ENCODE measurements at places on chromosomes 6 and 20.

DNA sequence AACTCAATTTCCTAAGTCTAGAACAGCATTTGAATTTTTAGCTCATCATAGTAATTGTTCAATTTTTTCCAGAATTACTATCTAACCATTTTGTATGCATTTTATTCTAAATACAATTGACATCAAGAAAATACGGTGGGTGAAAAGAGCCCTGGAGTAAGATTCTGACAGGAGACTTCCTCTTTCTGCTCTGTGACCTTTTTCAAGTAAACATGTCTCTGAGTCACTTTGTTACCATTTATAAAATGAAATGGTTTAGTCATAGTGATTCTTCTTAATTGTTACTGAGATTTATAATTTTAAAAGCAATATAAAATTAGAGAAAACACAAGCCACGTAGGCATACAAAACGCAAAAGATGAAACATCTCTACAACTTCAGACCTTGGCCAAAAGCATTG lies 80.2 kb downstream of the PLCB1 start:
- no peak for DNase-seq

DNA sequence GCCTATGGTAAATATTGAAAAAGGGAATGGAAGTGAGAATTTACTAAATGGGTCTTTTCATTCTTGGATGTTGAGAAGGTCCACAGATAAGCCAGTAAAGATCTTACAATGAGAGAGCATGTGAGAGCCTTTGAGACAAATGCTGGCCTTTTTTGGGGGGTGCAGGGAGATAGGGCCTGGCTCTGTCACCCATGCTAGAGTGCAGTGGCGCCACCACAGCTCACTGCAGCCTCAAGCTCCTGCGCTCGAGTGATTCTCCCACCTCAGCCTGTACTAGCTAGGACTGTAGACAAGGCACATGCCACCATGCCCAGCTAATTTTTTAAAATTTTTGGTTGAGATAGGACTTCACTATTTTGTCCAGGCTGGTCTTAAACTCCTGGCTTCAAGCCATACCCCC lies 63.2 kb upstream of the TMEM181 start:
- no peak for DNase-seq

DNA sequence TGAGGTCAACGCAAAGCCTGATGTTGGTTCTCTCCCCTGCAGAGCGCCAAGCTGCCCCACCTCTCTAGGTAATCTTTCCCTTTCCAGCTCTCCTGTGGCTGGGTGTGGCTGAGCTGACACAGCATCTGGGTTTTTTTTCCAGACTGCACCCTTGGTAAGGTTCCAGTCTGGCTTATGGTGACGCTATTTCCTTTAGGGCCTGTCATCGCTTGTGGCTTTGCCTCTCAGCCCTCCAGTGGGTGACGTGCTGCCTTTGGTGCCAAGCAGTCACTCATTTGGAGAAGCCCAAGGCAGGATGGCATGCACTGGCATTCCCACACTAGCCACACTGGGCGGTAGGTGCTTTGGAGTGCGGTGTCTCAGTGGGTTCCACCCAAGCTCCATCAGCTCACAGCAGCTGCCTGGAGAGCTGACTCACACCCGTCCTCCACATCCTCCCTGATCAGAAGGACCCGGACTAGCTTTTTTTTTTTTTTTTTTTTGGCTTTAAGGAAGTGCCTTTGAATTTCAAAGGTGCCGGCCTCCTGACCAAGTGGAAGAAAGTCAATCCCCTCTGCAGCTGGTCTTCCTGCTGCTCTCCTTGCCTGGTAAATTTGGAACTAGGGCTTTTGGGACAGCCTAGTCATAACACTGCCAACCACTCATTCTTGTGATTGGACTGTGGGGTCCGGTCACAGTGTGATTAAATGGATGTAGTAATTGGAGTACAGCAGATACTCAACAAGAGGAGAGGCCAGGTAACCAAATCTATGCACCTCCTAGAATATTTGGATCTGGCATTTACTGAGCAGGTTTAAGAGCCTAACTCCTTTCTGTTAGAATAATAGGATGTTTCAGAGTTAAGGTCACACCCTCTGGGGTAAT lies 153.6 kb downstream of the CD83 start:
- peak; percentile 26 for DNase-seq

DNA sequence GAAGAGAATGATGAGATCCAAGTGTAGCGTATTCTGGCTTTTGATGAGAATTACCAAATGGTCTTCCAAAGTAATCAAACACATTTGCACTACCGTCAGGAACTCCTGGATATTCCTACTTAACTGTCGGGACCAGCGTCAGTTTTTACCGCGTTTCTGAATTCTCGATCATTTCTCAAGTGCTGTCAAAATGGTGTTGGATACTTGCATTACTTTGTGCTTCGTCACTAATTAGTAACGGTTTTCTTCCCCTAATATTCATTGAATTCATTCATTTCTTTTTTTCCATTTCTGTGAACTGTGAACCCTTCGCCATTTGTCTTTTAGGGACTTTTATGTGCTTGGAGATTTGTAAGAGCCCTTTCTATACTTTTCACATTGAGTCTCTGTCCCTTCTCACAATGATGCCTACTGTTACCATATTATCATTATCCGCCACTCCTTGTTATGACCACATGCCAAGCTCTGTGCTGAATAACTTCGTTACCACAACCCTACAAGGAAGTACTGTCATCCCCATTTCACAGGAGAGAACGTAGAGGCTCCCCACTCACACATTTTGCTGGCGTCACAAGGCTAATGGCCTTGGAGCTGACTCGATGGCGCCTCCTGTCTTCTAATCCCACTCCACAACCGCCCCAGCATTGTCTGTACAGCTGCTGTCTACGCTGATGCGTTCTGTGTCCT lies 74.2 kb upstream of the QKI start:
- no peak for DNase-seq

GRCh38 chr6:43956478-43956877 lies 170.8 kb downstream of the MRPL14 start:
- no peak for DNase-seq

- no peak for DNase-seq
Measured at GRCh38 chr20:41654884-41655283, 36.7 kb upstream of the CHD6 start.

GRCh38 chr20:57207251-57207650 lies 59.2 kb downstream of the BMP7 start:
- no peak for DNase-seq

DNA sequence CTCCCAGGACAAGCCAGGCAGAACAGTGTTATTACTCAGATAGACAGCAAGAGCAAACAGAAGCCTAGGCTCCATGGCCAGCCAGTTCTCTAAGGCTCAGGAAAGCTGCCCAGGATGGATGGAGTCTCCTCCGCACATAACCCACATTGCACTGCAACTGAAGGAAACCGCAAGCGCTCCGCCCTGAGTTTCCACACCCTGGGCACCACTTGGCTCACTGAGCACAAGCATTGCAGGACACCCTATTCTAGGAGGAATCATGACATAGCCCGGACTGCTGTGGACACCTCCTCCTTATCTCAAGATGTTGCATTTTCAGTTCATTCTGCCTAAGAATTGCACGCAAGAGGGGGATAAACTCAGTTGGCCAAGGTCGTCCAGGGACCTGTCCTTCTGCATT lies 42.9 kb downstream of the LINC00237 start:
- DNase-seq = no peak

GRCh38 chr6:110332281-110332680 lies 25.9 kb downstream of the METTL24 start:
- no peak for DNase-seq

- DNase-seq = no peak
Measured at GRCh38 chr6:152846825-152847224, 96.2 kb downstream of the VIP start.

DNA sequence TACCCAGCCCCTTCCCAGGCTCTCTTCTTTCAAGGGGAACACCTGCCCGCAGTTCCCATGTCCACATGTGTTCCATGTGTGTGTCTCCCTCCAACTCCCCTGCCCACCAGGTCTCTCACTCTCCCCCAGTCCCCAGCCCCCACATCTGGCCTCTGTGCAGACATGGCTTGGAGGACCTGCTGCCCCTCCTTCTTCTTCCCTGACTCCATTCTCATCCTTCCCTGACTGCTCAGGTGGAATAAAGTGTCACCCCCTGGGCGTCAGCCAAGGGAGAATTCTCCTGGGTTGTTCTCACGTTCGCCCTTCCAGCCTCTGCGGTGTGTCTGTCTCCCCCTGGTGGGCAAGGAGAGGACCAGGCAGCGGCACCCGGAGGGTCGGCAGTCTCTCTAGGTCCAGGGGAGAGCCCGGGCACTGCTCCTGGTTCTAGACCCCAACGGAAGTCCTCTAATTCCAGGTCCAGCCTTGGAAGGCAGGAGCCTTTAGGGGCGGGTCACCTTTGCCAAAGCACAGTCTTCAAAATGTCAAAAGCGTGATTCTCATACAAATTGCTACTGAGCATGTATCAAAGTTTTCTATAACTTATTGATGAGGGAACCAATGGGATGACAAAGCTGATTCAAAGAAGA lies 50.5 kb downstream of the EBF4 start:
- DNase-seq = peak; percentile 77

DNA sequence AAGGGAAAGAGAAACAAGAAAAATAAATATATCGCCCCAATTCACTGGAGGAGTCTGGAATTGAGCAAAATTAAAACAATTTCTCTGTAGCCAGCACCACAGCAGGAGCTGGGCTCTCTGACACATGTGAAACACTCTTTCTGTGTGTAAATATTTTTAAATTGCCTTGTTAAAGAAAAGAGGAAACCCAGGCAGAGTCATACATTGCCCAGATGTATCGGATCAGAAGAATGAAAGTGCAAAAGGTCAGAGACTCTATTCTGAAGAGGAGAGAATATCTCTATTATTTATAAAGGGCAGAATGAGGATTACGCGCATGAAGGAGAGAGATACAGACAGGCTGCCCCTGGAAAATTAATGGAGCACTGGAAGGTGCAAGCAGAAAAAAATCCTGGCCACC lies 127.0 kb upstream of the MAN1A1 start:
- DNase-seq = no peak

- DNase-seq = no peak
Measured at GRCh38 chr6:135283926-135284325, 102.8 kb downstream of the MYB start.

DNA sequence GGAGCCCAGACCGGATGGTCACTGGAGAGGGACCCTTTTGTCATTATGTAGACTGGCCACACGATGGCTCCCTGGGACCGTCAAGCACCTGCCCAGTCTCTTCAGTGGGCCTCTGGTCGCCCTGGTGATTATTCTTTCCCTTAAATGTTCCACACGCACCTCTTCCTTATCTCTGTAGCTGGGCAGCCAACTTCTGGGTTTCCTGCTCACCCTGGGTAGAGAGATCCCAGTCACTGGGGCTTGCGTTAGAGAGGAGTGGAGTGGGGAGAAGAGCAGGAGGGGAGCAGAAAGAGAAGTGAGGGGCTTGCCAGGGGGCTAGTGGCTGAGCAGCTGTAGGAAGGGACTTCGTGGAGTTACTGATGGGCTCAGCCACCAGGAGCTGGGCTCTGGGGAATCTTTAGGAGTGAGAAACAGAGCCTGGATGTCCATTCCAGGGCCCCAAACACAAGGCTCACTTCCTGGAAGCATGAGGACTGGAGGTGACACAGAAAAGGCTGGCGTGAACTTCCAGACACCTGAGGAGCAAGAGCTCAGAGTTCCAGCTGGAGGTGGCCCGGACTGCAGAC lies 150.1 kb downstream of the DHX35 start:
- DNase-seq = no peak

GRCh38 chr6:9087470-9087869 lies 652.1 kb upstream of the SLC35B3 start:
- no peak for DNase-seq

GRCh38 chr6:83974409-83975050 lies 59.0 kb upstream of the MRAP2 start:
- no peak for DNase-seq

- no peak for DNase-seq
Measured at GRCh38 chr20:64228751-64229506, 26.6 kb upstream of the PCMTD2 start.

DNA sequence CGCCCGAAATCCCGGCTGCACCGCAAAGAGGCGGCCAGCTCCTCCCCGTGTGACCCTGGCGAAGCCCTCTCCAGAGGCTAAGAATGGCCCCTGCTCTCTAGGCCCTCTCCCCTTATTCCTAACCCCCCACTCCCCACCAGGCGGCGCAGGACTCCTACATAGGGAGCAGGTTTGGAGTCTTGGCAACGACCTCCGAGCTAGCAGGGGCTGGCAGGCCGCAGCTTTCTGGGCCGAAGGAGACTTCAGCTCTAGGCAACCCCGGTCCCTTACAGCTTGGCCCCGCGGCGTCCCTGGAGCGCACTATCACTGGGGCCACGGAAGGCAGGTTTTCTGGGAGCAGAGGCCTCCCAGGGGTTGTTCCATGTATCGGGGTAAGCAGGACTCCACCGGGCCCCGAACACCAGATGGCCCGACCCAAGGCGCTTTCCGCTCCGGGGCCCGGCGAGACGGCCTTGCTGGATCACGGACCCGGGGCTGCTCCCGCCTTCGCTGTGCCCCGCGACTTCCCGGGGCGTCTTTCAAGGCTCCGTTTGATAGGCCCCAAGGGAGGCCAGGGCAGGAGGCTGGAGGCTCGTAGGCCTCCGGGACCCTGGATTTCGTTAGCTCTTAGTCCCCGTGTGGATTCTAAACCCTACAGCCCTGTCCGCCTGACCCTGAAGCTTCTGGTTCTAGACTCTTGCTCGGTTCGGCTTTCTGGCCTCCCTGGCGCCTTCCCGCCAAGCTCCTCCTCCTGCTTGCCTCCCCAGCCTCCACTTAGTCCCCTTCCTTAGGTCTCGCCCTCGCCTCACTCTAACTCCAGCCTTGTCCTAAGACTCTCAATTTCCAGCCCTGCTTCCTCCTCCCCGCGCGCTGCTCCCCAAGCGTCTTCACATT lies 1.9 kb downstream of the SLC32A1 start:
- peak; percentile 24 for DNase-seq

GRCh38 chr6:130906736-130907381 lies 79.7 kb downstream of the SMLR1 start:
- DNase-seq = no peak

DNA sequence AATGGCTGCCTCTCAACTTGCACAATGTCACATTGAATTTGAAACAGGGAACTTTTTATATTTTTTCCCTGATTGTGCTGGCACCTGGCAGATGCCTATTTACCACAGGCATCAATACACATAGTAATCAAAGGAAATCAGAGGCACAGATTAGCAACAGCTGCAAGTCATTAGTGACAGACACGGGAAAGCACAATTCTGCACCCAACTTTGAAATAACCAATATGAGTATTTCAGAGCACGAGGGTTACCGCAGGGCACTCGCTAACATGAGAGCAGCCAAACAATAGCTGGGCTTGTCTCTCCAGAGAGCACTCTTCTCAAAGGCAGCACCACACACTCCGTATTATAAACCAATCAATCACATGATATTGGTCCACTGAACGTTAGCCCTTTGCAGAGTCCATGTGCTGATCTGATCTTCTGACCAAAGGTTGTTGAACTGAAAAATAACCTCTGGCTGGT lies 149.5 kb downstream of the RNF144B start:
- DNase-seq = no peak

DNA sequence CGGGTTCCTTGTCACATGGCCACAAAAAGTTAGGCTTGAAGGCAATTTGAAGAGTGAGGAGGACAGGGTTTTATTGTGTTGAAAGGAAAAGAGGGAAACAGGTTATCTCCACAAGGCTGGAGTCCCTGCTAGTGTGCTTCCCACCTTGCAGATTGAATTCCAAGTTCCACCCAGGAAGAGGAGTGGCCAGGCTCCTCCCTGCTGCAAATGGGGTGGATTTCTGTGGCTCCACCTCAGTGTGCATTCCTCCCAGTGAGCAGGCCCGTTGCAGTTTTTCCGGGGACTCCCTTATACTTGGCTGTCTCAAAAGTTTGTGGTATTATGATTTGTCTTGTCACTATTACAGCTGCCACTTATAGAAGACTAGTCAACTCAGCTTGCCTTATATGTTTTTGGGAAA lies 281.8 kb upstream of the PLCB4 start:
- no peak for DNase-seq

GRCh38 chr20:24880356-24880755 lies 68.7 kb upstream of the CST7 start:
- DNase-seq = no peak
